NCI-H2081 treated with DMSO at 0.1 percent for 48 hours (cell line): ENCODE measurements at places on chromosomes 7 and 10.

- DNase-seq = no peak
Observed at GRCh38 chr10:106320078-106320477, 844.4 kb downstream of the SORCS1 start.

- no peak for DNase-seq
Observed at GRCh38 chr7:56083150-56083785, 9.5 kb downstream of the PHKG1 start.

GRCh38 chr7:3649678-3650440, 348.8 kb downstream of the SDK1 start:
- DNase-seq = no peak

DNA sequence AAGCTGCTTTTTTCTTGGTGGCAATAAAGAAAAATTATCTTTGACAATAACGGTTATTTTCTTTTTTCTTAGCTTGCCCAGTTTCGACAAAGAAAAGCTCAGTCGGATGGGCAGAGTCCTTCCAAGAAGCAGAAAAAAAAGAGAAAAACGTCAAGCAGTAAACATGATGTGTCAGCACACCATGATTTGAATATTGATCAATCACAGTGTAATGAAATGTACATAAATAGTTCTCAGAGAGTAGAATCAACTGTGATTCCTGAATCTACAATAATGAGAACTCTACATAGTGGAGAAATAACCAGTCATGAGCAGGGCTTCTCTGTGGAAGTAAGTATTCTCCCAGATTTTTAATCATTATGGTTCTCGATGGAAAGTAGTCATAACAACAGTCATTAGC, 33.0 kb downstream of the AKAP9 start:
- no peak for DNase-seq

DNA sequence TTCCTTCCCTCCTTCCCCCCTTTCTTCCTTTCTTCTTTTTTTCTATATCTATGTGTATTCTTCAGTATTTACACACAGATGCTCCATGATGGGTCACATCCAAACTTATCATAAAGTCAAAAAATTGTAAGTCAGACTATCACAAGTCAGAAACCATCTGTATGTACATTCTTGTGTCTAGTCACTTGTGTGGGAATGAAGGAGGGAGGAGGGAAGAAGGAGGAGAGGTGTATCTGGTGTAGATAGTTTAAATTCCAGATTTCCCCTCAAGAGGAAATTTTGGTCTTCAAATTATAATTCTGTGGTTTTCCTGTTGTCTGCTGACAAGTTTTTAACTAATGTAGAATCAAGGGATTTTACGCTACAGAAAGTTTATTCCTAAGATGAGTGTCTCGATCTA, 287.2 kb downstream of the ETV1 start:
- no peak for DNase-seq

DNA sequence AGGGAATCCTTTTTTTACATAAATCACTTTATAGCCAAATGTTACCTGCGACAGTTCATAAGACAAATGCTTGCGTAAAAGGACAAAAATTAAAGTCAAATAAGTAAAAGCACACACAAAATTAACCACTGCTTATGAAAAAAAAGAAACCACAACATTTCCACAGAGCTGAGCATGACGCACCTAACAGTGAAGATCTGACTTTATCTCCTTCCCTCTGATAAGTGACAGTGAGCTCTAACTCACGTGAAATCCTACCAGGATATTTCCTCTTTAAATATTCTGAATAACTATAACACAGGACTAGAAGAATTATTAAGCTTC, 225.5 kb downstream of the SFMBT2 start:
- DNase-seq = no peak

- DNase-seq = no peak
Observed at GRCh38 chr7:34247468-34247867, 342.1 kb downstream of the BMPER start.

DNA sequence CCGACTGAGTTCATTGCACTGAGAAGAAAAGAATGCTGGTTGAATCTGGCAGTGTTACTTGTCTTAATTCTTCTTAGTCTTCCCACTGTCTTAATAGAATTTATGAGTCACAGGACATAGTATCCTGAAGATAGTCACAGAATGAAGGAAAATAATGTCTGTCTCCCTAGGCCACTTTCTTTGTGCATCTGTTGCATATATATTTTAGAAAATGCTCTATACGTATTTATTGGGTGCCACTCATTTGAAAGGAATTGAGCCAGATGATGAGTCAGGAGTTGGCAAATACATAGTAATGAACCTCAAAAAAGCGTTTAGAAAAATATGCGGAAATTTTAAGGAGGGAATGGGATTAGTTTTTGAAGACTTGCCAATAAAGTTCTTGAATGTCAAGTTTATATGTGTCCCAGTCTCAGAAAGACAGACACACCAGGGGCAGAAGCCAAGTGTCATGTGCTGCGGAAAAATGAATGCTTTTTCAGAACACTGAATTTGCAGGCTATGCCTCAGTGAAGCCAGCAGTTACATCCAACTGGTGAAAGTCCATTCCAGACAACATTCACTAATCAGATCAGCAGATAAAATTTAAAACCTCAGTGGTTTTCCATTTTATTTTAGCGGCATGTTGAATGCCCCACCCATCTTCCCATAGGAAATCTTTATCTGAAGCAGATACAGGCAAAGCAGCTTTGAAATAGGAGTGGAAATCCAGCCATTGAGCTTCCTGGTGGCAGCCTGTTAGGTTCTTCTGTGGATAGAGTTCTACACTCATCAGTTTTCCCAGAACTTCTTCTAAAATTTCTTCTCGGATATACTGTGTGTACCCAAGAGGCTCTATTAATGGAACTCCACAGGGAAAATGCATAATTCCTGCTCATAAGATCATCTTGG, 308.4 kb downstream of the BICC1 start:
- DNase-seq = no peak

DNA sequence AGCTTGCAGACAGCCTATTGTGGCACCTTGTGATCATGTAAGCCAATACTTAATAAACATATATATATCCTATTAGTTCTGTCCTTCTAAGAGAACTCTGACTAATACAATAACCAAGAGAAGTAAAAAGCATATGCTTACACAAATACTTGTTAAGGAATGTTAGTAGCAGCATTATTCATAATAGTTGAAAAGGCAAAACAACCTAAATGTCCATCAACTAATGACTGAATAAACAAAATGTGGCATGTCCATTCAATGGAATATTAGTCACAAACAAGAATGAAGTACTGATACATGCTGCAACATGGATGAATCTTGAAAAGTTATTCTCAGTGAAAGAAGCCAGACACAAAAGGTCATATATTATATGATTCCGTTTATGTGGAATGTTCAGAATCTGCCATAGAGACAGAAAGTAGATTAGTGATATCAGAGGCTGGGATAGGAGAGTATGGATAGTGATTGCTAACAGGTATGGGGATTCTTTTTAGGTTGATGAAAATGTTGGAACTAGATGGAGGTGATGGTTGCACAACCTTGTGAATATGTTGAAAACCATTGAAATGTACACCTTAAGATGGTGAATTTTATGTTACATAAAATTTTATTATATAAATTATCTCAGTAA, 112.5 kb upstream of the UNC5B start:
- no peak for DNase-seq

- peak; percentile 71 for DNase-seq
Observed at GRCh38 chr7:39085590-39086049, 107.9 kb downstream of the POU6F2 start.

DNA sequence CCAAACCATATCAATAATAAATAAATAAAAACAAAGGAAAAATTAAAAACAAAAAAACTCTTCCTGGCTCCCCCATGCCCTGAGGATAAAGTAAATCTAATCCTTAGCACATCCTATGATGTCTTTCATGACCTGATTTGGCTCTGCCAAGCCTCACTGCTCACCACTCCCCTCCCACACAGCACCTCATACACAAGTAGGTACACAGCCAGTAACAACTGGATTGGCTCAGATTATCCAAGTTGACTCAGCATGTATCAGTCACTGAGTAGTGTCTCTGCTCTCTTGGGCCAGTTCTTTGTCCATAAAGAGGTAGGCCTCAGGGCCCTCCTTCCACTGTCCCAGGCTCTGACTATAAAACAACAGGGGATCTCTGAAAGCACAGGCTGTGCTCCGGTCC, 99.6 kb downstream of the STRA8 start:
- no peak for DNase-seq

DNA sequence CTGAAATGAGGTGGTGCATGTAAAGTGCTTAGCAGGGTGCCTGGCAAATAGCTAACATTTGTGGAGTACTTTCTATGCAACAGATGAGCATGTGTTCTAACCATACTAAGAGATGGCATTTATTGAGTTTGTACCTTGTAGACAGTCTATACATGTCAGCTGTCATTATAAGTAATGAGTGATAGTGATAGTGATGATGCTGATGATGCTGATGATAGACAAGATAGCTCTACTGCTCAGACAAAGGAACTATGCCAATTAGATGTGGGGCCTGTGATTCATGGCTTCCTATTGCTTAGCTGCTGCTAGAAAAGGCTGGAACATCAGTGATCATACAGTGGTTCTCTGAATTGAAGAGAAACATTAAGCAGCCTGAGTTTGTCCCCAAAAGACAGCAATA, 585.8 kb downstream of the KCNMA1 start:
- DNase-seq = no peak

GRCh38 chr10:30986053-30986555, 45.6 kb downstream of the ZNF438 start:
- DNase-seq = no peak

DNA sequence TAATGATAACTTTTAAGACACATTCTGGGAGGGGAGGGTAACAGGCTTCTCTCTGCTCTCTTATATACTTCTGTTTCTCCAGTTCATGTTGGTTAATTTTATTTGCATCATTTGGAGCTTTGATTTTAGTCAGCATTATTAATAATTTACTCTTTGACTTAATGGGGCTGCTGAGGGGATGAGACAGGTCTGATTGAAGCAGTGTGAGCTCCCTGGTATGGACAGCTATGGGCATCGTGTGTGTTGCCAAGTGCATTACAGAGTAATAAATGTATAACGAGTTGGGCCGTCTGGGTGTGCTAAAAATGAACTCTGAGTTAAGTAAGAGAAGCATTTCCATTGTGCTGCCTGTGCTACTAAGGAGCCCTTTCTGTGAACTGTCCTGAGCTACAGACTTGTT, 31.7 kb upstream of the IKZF1 start:
- no peak for DNase-seq

DNA sequence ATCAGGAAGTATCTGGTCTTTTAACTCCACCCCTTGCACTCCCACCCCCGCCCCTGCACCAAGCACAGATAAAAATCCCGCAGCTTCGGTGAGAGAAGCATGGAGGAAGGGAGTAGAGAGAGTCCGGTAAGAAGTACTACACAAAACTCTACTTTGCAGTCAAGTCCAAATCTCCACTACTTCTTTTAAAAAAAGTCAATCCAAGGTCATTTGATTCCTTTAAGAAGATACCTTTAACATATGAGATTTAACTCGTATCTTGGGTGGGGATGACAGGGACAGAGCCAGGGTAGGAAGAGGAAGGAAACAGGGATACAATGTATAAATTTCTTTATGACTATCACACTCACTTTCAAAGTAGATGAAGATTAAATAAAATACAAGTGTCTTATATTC, 132.1 kb downstream of the NRBF2 start:
- no peak for DNase-seq

DNA sequence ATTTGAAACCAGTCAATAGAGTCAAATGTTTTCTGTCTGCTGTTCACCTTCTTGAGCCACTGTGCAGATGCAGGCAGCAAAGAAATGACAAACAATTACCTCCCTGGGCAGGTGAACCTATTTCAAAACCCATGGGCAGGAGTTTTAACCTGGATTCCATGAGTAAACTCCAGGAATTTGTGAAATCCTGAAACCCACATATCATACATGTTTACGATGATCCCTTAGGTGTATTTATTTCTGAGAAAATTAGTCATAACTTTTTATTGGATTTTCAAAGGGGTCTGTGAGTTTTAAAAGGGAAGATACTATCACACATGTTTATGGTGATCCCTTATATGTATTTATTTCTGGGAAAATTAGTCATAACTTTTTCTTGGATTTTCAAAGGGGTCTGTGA, 59.8 kb downstream of the ARL5B start:
- no peak for DNase-seq

DNA sequence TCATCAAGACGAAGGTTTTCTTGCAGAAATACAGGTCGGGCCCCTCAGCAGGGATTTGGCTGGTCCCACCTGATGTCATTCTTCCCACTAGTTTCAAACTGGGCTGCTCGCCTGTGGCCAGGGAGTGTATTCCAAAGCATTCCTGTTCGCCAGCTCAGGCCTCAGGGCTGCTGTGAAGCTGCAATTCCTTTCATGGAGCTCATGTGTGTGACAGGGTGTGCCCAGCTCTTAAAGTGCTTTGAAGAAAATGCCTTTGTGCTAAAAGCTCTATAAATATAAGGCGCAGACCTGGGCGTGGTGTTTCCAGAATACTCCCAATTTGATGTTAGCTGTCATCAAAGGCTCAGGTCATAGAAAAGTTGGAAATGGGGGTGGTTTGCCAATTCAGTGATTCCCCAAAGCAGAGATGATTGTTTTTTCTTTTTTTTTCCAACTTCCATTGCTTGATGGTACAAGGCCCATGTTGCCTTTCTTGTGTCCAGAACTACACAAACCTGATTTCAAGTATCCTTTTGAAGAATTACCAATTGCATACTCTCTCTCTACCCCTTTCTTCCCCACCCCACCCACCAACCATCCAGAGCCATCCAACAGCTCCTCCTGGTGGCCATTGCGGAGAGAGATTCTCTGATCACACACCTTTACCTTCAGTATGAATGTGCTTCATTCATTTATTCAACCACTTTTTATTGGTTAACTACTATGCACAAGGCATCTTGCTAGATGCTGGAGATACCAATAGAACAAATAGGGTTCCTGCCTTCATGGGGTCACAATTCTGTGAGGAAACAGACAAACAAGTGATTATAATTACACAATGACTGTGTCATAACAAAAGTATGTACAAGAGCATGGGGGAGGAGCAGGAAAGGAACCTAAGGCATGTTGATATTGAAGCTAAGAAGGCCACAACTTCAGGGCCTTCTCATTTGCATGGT, 297.3 kb upstream of the LYZL1 start:
- no peak for DNase-seq

DNA sequence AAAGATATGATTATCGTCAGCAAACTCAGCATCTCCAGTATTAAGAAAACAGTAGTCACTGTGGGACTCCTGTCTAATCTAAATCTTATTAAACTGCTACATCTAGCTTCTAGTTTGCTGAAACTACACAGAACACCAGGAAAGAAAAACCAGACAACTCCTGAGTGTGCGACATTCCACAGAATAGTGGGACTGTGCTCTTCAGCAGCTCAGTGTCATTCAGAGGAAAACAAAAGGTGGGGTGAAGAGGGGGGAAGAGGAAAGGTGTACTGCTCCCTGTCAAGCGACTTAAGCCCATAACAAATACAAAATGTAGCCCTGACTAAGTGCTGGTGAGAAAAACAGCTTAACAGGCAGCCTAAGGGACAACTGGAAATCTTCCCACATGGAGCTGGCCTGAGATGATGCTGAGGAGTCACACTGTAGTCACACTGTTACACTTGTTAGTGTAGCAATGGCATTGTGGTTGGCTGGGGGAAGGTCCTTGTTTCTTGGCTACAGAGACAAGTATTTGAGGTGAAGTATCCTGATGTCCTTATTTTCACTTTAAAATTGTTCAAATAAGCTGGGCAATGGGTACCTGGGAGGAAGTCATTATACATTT, 135.5 kb downstream of the USP6NL start:
- DNase-seq = no peak
